ENCODE measurements at places on chromosomes 1 and 21. TPM values are rescaled to one million over a fixed set of nuclear protein-coding genes. Genes with fewer than 3 reads are reported as not detected.

GRCh38 chr21:33780631-33781030 lies 135.0 kb downstream of the ATP5PO start:
- no peaks in the 10 kb centered on the region for H3K4me1 ChIP-seq
- H3K27me3 ChIP-seq = no peaks in the 10 kb centered on the region
- peaks cover 4% of the 10 kb centered on the region for H3K36me3 ChIP-seq

ZNF593OS gene
- not detected for total RNA-seq

KCNA2 gene
- 1.5 TPM for total RNA-seq

GRCh38 chr1:53689223-53689622 lies 49.7 kb downstream of the GLIS1 start:
- H3K27me3 ChIP-seq = no peaks in the 10 kb centered on the region
- no peak overlapping the region for H3K27ac ChIP-seq
- H3K4me1 ChIP-seq = peaks cover 10% of the 10 kb centered on the region
- no peaks in the 10 kb centered on the region for H3K36me3 ChIP-seq
- DNase-seq = no peak

HHIPL2 gene
- 0.52 TPM for total RNA-seq

DNA sequence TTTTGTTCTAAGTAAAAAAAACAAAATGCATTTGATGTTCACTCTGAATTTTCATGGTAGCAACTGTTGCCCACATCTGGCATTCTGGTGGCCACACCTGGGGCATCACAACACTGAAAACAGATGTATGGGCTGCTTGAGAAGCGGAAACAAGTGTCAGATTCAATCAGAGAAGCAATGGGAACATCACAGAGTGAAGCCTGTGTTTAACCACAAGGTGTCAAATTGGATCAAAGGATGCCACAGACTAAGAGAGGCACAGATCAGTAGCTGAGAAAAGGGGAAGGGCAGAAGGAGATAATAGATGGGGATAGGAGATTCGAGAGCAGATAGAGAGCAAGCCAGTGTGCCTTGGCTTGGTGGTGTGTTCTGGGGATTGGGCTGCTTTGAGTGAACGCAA lies 49.8 kb upstream of the MTF2 start:
- no peaks in the 10 kb centered on the region for H3K4me1 ChIP-seq
- no peaks in the 10 kb centered on the region for H3K27me3 ChIP-seq
- no peaks in the 10 kb centered on the region for H3K36me3 ChIP-seq
- no peak for DNase-seq
- H3K27ac ChIP-seq = no peak overlapping the region

F5 gene
- not detected for total RNA-seq

DNA sequence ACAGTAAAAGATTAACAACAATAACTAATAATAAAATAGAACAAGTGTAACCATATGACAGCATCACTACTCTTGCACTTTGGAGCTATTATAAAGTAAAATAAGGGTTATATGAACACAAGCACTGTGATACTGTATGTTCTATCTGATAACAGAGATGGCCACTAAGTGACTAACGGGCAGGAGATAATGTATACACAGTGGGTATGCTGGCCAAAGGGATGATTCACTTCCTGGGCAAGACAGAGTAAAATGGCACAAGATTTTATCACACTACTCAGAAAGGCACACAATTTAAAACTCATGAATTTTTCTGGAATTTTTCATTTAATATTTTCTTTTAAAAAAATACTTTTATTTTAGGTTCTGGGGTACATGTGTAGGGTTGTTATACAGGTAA lies 12.3 kb downstream of the SLC9C2 start:
- no peaks in the 10 kb centered on the region for H3K4me1 ChIP-seq
- no peak for DNase-seq
- H3K27ac ChIP-seq = no peak overlapping the region
- no peaks in the 10 kb centered on the region for H3K27me3 ChIP-seq
- no peak overlapping the region for H3K4me3 ChIP-seq

DNA sequence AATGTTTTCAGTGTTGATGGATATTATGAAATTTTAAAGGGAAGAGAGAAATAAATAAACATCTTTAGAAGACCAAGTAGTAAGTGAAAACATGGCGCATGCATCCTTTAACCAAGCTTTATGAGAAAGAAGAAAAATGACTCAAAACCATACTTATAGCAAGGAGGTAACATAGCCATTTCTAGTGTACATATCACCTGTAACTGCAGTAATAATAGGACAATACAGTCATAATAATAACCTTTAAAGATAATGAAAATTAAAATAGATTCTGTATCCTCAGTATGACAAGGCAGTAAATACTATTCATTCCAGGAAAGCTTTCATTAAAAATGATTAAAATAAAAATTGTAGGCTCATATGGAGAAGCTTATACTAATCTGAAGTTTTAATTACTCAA lies 141.2 kb downstream of the COL24A1 start:
- no peak for DNase-seq
- no peaks in the 10 kb centered on the region for H3K4me1 ChIP-seq
- no peaks in the 10 kb centered on the region for H3K27me3 ChIP-seq
- no peaks in the 10 kb centered on the region for H3K36me3 ChIP-seq
- no peak overlapping the region for H3K27ac ChIP-seq

DNA sequence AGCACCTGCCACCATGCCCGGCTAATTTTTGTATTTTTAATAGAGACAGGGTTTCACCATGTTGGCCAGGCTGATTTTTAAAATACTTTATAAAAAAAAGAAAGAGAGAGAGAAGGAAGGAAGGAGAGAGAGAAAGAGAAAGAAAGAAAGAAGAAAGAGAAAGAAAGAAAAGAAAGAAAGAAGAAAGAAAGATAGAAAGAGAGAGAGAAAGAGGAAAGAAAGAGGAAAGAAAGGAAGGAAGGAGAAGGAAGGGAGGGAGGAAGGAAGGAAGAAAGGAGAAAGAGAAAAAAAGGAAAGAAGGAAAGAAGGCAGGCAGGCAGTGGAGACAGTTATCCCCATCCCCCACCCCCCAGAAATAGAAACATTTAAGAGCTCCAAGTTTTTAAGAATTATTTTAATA lies 69.9 kb downstream of the TOMM20 start:
- H3K4me3 ChIP-seq = no peak overlapping the region
- DNase-seq = no peak
- H3K27me3 ChIP-seq = no peaks in the 10 kb centered on the region

BRDT gene
- total RNA-seq = 0.19 TPM

Data from GM23338 (cell line).